Inflammatory macrophage (primary cell): ENCODE measurements at places on chromosomes 2 and 18.

DNA sequence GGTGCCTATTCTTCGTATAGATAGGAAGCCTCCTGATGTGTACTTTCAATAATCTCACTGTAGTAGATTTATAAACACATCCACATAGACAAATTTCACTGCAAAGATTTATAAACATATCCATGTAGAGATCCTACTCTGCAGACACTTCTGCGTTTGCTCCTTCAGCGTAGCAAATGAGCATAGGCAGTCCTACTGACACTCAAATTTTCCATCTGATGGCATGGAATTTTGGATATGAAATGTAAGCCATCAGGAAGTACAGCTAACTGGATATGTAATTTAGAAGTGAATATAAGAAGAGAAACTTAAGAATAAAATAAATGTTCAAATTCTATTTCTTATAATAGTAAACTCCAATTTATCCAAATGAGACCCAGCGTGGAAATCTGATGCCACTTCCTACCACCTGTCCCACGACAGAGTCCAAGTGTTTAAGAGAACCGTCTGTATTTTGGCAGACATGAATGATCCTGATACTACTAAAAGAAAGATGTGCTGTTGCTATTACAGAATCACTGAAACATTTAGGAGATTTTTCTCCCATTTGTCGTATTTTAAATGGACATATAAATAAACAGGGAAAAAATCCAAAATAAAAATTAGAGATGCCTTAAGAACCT is 86.0 kb downstream of the DTNA start:
- DNase-seq, result no peak

DNA sequence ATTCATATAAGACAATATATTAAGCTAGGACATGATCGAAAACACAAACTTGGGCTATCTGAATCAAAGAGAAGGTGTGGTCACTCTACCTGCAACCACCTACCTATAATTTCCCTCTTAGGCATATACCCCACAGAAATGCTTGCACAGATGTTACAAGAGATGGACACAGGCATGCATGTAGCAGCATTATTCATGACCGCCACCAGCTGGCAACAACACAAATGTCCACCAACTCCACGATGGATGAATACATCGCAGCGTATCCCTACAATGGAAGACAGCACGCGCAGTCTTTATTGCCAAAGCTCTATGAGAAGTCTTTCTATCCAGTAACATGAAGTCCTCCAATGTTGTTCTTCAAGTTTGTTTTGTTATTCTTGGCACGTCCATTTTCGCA is 90.8 kb downstream of the ARL4C start:
- no peak for DNase-seq

DNA sequence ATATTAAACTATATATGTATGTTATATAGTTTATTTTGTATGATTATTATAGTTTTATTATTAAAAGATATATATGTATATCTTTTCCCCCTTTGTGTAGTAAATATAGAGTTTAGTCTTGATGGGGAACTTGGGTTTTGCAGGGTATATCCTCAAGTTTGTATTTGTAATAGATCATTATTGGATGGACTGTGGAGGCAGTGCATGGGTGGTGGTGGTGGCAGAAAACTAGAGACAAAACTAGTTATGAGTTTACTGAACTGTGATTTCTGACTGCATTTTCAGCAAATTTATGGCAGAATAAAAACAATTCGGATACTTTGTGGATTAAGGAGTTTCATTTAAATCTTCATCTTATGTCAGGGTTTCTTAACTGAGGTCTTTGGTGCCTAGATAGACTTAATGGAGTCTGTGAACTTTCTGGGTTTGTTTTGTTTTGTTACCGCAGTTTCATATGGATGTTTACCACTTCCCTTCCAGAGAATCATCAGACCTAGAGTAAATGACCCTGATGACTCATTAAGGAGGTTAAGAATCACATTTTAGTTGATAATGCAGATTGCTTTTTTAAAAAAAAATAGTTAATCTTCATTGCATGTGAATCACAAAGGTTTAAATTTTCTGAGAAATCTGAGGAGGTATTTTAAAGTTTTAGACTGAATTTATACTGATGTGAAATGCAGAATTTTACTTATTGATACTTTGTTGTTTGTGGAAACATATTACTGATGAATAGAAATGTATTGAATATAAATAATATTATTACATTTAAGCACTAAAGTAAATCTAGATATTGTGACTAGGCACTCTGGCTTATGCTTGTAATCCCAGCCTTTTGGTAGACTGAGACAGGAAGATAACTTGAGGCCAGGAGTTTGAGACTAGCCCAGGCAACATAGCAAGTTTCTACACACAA is 14.5 kb downstream of the EPC2 start:
- peak; percentile 82 for DNase-seq

DNA sequence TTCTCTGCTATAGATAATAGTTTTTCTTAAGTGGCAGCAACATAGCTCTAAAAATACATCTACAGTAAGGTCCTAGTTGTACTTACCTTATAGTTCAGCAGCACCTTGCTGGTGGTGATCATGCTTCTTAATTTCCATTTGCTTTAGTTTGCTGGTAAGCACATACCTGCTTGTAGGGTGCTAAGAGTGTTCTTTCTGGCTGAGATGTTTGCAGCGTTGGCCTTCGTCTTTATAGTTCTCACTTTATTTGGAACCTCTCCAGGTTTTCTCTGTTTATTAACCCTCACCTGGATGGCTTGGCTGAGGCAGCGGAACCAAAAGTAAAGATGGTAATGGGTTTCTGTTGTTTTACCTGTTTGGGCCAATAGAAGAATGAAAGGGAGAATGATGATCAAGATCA is 123.6 kb upstream of the EFEMP1 start:
- no peak for DNase-seq

GRCh38 chr2:84257831-84258230 is 201.2 kb downstream of the SUCLG1 start:
- no peak for DNase-seq
